ENCODE measurements at places on chromosomes 7 and 10. TPM values are rescaled to one million over a fixed set of nuclear protein-coding genes. Genes with fewer than 3 reads are reported as not detected.

GPR22 gene
- total RNA-seq, result not detected

NKX6-2 gene
- not detected for total RNA-seq

ZNF239 gene
- 2.6 TPM for total RNA-seq

UNC5B gene
- total RNA-seq, result 9.8 TPM

AKR1C1 gene
- 7.8 TPM for total RNA-seq

ICA1 gene
- 52.3 TPM for total RNA-seq
